Neural progenitor cell (in vitro differentiated cells): ENCODE measurements at places on chromosomes 2 and 18.

DNA sequence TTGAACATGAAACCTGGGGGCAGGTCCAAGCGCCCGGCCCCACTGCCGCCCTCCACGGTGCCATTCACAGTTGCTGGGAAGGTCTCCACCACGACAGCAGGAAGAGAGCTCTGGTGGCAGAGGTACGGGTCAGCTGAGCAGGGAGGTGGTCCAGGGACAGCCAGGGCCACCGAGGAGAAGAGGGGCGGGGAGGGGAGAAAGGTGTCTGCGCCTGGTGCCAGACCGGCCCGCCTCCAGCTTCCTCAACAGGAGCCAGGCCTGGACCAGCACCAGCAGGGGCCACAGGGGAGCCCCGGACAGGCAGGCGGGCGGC, 56.2 kb downstream of the BIN1 start:
- no peak for DNase-seq

DNA sequence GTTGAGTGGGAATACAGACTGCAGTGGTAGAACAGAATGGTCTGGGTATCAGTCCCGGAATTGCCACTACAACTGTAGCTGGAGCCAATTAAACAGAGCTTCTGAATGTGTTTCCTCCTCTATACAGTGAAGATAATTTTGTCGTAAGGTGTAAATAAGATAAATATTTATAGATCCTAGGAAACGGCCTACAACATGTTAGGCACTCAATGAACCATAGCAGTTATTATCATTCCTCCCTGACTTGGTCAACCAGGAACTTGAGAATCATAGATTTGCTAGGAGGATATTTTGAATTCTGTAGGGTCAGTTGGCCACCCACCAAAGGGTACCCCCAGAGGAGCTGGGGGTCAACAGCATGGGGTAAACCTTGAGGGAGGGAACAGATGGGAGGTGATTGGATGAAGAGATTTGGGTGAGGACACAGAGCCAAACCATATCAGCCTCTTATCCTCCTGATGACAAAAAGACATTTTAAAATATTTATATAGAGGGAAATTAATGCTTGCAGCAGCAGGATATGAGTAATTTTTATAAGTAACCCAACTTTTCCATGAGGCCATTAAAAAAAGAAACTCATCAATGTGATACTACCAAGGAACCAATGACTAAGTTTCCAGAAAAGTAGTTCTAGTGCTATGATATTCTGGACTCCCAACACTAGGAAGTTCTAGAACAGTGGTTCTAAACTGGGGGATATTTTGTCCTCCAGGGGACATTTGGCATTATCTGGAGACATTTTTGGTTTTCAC, 4.0 kb downstream of the DHRS9 start:
- DNase-seq = no peak

DNA sequence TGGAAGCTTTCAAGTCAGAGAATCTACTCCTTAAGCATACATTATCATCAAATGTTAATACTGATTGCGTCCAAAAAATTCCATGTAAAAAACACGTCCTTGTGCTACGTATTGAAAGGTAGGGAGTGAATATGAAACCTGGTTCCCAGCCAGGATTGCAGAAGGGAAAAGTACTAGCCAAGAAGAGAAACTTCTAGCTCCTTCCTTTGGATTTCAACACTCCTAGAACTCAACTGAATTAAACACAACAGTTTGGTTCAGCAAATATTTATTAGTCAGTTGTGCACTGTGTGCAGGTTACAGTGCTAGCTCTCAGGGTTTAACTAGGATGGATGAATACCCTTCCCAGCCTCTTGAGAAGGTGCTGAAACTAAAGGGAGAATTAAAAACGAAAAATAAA, 33.9 kb upstream of the FHL2 start:
- DNase-seq = no peak

GRCh38 chr2:239444626-239445577, 44.1 kb upstream of the HDAC4 start:
- peak; percentile 33 for DNase-seq

DNA sequence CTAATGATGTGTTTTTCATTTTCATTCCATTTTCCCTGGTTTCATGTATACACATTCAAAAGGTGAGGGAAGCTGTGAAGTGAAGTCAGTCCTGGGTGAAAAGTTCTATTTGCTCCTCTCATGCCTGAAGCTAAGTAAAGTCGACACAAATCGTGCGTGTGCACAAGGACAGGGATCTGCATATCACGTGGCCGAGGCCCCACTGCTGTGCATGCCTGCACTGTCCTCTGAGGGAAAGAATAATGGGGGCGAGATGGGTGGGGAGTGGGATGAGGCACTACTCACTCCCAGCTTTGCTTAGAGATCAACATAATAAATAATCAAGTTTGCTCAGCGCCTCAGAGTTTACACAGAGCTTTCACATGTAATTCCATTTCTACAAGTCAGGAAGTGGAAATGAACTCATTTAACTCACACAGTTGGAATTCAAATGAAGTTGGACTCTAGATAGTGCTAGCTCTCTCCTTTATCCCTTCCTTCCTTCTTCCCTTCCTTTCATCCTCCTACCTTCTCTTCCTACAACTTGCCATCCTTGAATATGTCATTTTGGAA, 5.1 kb upstream of the PTPRM start:
- no peak for DNase-seq

DNA sequence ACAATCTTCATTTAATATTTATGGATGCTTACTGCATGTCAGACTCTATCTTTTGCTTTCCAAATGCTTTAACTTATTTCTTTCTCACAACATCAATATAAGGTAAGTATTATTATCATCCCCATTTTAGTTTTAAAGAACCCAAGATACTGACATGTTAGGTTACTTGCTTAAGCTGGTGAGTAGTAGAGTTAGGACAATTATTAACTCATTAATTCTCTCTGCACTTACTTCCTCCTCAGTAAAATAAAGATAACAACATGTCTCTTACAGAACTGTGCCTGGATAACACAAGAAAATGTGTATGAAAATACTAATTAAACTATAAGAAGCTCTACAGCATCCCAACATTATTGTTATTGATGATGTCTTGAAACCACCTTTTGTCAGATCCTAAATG, 359.1 kb upstream of the CHST9 start:
- no peak for DNase-seq

DNA sequence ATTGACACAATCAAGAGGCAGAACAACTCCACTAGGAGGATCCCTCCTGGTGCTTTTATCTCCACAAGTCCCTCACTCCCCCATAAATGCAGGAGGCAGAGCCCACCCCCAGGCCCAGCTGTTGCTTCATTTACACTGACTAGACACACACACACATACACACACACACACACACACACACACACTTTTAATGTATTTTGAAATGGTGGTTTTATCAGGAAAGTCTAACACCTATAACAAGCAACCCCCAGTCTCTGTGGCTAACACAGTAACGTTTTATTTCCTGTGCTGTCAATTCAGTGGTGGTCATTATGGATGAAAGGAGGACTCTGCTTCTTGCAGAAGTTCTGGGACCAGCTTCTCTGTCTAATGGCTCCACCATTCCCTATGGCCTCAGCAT, 125.4 kb upstream of the FOSL2 start:
- no peak for DNase-seq

GRCh38 chr2:228871012-228871411, 400.1 kb downstream of the PID1 start:
- DNase-seq = no peak

DNA sequence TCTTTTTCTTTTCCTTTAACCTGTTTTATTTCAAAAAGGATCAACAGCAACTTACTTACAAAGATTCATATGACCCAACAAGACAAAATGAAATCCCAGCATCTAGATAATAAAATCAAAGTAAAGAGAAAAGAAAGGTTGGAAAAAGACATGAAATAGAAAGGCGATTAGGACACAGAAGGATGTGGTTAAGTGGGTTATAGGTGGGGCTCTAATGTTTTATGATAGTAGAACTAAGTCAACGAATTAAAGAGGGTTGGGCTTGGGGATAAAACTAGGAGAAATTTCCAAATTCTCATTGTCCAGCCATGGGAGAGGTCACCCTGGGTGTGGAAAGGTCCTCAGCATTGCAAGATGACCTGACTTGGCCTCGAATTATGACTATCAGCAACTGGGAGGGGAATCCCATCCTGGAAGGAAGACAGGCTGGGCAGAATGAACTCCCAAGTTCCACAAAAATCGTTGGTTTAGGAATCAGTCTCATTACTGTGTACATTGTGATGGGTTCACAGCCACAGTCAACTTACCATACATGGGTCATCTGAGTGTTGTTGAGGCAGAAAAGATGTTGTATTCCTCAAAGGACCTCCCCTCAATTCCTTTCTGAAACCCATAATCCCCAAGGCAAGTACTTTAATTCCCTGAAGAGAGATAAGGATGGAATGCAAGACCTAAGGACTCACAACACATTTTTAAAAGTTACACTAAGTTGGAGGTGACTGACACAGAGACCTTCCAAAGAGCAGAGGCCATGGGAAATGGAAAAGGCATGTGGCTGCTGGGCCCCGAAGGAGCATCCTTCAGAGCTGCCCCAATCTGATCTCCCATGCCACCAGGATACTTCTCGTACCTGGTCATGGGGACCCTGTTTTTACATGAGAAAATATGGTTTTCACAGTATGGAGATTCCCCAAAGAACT, 167.6 kb downstream of the UXS1 start:
- DNase-seq = no peak

DNA sequence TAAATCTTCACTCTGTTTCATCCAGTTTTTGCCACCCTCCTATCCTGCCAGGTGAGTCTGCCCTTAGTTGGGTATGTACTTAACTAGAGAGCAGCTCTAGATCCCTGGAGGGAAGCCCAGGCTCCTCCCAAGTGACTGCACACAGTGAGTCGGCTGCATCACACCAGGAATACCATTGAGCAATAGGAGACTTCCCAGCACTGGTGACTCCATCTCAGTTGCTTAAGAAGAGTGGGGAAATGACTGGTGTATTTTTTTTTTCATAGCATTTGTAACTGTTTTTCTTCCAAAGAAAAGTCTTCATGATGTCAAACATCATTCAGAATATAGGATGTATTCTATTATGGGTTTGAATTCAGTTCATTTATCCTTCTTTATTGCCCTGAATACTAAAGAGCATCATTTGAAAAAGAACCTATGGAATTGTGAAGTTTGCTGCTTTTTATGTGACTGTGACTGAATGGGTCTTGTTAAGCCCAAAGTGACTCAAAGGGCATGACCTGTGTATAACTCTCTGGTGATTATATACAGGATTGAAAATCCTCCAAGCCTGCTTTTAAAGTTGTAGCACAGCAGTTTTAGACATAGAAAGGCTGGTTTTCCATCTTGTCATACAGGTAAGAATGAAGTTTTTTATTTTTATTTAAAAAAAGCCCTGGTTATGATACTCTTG, 84.3 kb downstream of the MAP3K20 start:
- DNase-seq = peak; percentile 27

DNA sequence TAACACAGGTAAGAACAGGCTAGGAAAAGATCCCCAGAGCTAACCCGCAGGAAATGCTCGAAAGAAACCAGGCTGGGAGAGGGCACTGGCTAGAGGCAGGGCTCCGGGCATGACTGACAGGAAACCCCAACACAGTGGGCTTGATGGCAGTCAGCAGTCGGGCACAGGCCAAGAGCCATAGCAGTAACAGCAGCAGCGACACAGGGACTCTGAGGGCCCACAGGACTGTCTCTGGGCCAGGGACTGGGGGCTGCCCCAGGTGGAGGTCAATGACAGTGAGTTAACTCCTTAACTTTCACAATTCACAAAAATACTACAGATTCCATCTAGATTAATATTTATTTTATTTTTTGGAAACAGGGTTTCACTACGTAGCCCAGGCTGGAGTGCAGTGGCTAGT, 37.3 kb upstream of the ASPRV1 start:
- no peak for DNase-seq

GRCh38 chr18:62529597-62529996, 6.8 kb downstream of the ZCCHC2 start:
- no peak for DNase-seq

GRCh38 chr2:201182650-201183364, at the start of gene CASP10:
Gene CASP10 (plus strand): TSS chr2:201183141. CDS start chr2:201185778, 2,637 bp downstream.
- DNase-seq = peak; percentile 20

DNA sequence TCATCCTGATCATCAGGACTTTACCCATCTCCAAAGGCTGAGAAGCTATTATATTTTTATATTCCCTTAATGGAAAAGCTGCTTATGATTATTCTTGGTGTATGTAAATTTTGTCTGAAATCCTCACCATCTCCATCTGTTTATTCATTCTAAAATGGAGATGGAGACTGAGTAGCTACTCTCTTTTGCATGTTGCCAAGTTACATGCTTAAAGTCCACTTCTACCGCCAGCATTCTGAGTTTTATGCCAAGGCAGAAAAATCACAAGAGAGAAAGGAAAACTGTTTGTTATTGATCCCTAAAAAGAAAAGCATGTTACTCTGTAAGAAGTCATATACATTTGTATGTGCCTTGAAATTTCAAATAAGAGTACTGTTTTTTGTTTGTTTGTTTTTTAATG, 94.4 kb upstream of the NOSTRIN start:
- DNase-seq = no peak

- DNase-seq = no peak
Observed at GRCh38 chr2:3478846-3479385, 40.4 kb downstream of the ADI1 start.

DNA sequence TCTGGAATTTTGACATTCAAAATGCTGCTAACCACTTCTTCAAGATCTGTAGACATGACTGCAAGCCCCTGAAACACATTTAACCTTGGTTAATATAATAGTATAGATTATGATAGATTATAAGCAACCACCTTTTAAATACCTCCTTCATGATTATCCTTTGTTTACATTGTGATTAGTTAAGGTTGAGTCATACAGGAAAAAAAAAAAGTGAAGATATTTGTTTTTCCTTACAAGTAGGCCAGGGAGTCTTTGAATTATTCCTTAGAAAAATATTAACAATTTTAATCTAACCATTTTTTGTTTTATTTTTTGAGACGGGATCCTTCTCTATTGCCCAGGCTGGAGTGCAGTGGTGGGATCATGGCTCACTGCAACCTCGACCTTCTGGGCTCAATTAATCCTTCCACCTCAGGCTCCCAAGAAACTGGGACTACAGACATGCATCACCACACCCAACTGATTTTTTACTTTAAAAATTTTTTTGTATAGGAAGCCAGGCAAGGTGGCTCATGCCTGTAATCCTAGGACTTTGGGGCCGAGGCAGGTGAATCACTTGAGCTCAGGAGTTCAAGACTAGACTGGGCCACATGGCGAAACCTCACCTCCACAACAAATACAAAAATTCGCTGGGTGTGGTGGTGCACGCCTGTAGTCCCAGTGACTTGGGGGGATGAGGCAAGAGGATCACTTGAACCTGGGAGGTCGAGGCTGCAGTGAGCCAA, 99.4 kb downstream of the SLC39A10 start:
- DNase-seq = no peak
